ENCODE measurements at places on chromosomes 16 and 17.

DNA sequence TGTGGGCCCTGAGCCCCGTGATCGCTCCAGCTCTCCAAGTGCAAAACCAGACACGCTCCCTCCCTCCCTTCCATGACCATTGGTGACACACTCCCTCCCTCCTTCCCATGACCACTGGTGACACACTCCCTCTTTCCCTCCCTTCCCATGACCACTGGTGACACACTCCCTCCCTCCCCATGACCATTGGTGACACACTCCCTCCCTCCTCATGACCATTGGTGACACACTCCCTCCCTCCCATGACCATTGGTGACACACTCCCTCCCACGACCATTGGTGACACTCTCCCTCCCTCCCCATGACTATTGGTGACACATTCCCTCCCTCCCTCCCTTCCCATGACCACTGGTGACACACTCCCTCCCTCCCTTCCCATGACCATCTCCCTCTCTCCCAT is 56.3 kb downstream of the LMF1 start:
- no peak for DNase-seq

GRCh38 chr16:4082474-4083044 is 33.7 kb downstream of the ADCY9 start:
- no peak for DNase-seq

DNA sequence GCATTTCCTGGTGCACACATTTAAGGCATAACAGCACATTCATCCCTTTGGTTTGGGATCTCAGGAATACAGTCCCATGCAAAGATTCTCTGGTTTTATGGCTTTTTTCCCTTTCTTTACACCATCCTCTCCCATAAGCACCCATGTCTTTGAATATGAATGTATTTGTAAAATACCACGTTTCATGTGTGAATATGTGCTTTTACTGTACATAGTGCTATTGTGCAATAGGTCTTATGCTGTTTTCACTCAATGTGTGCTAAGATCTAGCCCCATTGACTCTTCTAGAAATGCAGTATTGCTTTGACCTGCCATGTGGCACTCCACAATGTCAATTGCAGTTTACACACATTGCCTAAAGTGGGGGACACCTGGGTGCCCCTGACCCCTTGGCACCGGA is 10.1 kb upstream of the SPNS1 start:
- no peak for DNase-seq

DNA sequence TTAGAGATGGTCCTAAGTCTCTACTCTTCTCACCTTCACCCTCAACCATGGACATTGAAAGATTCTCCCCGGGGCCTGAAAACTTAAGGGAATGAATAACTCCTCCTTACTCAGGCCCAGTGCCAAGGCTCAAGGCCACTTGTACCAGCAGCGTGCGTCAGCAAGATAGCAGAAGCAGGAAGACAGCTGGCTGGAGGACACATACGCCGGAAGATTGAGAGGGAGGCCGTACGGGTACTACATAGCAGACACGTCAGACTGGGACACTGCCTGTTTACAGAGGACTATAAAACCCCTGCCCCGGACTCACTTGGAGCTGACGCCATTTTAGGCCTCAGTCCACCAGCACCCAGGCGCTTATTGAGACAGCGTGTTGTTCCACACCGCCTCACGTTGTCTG is 75.8 kb upstream of the MED13 start:
- DNase-seq, result no peak

- no peak for DNase-seq
Measured at GRCh38 chr16:67301080-67301782, 21.9 kb downstream of the PLEKHG4 start.

Measured in CD4-positive, alpha-beta T cell treated with Interleukin-10 for 1 hour (primary cell).